Testis (tissue), 5 donors: ENCODE measurements at places on chromosomes 1 and 21. TPM values are rescaled to one million over a fixed set of nuclear protein-coding genes. Genes with fewer than 3 reads are reported as not detected.

- no peaks in the 10 kb centered on the region for H3K4me1 ChIP-seq
- H3K27me3 ChIP-seq, result no peaks in the 10 kb centered on the region
- no peak overlapping the region for H3K27ac ChIP-seq
- H3K4me3 ChIP-seq, result no peak overlapping the region
- H3K36me3 ChIP-seq, result no peaks in the 10 kb centered on the region
Observed at GRCh38 chr1:232170909-232171308, 459.0 kb downstream of the SIPA1L2 start.

- H3K27me3 ChIP-seq, result no peaks in the 10 kb centered on the region
- H3K36me3 ChIP-seq, result no peaks in the 10 kb centered on the region
- no peak overlapping the region for H3K4me3 ChIP-seq
Observed at GRCh38 chr1:160707236-160708064, 4.2 kb downstream of the CD48 start.

DNA sequence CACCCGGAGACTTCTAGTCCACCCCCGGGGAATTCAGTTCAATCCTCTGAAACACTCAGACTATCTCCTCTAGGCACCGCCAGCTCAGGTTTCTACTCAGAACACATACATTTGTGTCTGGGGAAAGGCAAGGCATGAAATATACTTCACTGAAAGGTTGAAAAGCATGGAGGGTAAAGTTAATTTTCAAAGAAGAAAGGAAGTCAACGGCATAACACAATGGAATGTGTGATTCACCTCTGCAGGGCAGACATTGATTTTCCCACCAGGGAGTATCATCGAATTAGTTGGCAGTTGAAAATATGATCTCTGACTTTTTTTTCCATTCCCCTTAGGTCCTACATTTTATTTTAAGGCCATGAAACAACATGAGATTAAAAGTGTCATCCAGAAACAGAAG lies 669.4 kb downstream of the SMYD3 start:
- no peaks in the 10 kb centered on the region for H3K27me3 ChIP-seq
- DNase-seq, result no peak
- no peak overlapping the region for H3K4me3 ChIP-seq

Gene ZYG11A
- total RNA-seq, result 9.8 TPM

DNA sequence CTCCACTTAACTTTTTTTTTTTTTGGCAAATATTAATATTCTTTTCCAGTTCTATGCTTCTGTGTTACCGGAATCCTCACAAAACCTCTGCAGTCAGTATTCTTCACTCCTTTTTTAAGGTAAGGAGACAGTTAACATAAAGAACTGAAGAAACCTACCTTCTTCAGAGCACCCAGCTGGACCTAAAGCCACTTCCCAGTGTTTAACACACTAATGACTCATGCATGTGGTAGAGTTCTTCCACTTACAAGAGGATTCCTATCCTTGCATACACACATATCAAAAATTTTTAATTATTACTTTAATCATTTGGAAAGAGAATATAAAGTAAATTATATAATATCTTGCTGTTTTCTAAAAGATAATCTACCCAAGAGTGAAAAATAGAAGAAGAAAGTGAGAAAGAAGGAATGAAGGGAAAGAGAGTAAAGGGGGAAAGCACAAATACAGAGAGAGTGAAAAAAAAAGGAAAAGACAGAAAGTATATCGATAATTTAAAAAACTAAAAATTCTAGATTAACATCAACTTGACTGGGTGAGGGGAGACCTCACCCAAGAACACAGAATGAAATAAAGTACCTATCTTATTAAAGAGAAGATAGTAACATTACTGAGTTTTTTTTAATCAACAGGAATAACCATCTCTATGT lies 54.9 kb downstream of the ENAH start:
- H3K27ac ChIP-seq, result no peak overlapping the region
- no peak for DNase-seq
- H3K4me1 ChIP-seq, result peaks cover 4% of the 10 kb centered on the region
- no peak overlapping the region for H3K4me3 ChIP-seq
- no peaks in the 10 kb centered on the region for H3K27me3 ChIP-seq
- no peaks in the 10 kb centered on the region for H3K36me3 ChIP-seq

Gene BGLAP
- total RNA-seq, result 1.5 TPM
